ENCODE measurements at places on chromosomes 12 and 14. TPM values are rescaled to one million over a fixed set of nuclear protein-coding genes. Genes with fewer than 3 reads are reported as not detected.

Gene TAMALIN
- total RNA-seq: 12.8 TPM

Gene OR6C2
- total RNA-seq: not detected

Gene RIMBP2
- 3.4 TPM for total RNA-seq

Gene RHEBL1
- 2.0 TPM for total RNA-seq

Gene KCNK13
- total RNA-seq: not detected

Gene IGF1
- total RNA-seq: 19.7 TPM

Gene KRT86
- total RNA-seq: 46.8 TPM

Gene HCAR1
- 0.34 TPM for total RNA-seq

Gene SDS
- total RNA-seq: not detected

Gene SLC8A3
- total RNA-seq: not detected

Gene ITPR2
- total RNA-seq: 72.3 TPM

Gene TRIAP1
- total RNA-seq: 17.2 TPM

DNA sequence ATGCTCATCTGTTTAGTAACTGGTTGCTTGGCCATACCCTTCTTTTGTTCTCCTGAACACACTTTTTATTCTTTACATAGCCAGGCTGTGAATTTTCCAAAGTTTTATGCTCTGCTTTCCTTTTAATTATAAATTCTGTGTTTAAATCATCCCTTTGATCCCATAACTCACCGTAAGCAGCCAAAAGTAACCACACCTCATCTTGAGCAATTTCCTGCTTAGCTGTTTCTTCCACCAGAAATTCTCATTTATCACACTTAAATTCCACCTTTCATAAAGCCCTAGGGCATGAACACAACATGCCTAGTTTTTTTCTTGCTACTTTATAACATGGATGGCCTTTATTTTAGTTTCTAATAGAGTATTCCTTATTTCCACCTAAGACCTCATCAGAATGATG, 510.7 kb downstream of the C12orf50 start:
- DNase-seq: no peak

DNA sequence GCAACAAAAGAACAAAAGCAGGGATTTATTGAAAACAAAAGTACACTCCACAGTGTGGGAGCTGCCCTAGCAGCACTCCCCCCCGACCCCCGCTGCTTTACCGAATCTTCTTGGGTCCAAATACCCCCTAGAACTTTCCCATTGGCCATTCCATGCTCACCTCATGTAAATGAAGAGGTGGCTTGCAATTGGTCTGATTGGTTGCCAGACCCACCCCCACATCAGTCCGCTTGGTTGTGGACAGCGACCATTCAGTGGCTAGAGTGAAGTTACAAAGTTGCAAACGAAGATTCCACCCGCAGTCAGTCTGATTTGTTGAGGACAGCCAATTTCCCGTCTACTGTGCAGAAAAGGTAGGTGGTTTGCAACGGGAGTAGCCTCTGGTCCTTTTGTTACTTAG, 3.9 kb downstream of the STYX start:
- DNase-seq: no peak

DNA sequence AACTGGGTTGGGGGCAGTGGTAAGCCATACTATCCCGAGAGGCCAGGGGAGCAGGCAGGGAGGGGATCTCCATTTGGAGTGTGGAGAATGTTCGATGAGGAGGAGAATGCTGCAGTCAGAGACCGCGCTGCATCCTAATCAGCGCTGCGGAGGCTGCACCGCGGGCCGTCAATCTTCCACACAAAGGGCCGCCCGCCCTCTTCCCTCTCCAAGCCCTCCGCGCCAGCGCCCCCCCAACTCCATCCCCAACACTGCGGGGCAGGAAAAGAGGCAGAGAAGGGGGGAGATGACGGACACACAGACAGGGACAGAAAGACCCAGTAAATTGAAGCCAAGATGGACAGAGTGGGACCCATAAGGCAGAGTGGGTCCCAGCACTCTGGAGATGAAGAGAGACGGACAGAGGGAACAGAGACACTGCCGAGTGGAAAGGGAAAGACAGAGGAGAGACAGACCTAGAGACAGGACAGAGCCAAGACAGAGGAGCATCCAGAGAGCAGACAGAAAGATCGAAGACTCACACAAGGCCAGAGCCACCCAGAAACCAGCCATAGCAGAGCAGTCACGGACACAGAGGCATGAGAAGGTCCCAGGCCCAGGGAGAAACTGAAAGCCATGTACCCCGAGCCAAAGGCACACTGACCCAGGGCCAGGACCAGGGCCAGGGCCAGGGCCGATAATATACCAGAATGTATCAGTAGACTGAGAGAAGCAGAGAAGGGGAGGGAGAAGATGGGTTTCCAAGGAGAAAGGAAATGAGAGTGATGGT, 3.5 kb downstream of the CISTR start:
- no peak for DNase-seq

GRCh38 chr12:2610358-2610757, 184.4 kb upstream of the FKBP4 start:
- DNase-seq: no peak

DNA sequence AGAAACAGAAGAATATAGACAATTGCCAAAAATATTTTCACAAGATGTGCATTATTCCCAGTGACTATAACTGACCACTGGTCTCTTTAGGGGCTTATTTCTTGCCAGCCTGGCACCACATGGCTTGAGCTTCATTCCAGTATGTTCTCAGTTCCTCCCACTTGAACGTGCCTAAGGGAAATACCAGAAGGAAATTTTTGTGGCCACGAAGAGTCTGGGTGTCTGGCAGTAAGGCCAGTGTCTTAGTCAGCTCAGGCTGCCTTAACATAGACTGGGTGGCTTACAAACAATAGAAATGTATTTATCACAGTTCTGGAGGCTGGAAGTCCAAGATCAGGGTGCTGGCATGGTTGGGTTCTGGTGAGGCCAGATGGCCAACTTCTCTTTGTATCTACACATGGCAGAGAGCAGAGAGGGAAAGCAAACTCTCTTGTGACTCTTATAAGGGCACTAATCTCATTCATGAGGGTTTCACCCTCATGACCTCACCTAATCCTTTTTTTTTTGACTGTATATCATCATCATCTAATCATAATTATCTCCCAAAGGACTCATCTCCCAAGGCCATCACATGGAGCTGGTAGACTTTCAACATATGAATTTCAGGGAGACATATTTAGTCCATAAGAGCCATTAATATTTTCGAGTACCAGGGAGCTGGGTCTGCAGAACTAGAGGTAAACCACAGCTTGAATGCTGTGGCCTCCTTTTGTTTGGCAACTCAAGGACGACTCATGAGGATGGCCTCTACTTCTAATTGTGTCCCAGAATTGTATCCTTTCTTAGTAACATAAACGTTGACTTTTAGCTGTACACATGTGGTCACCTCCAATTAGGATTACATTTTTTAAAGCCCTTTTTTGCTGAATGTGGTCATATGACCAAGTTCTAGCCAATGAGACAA, 5.1 kb upstream of the SMOC1 start:
- no peak for DNase-seq

GRCh38 chr14:105200074-105200473, 19.0 kb upstream of the NUDT14 start:
- no peak for DNase-seq

GRCh38 chr12:92778525-92778924, 75.7 kb downstream of the PLEKHG7 start:
- DNase-seq: no peak

- DNase-seq: no peak
Measured at GRCh38 chr12:26748741-26749431, 84.1 kb downstream of the ITPR2 start.

DNA sequence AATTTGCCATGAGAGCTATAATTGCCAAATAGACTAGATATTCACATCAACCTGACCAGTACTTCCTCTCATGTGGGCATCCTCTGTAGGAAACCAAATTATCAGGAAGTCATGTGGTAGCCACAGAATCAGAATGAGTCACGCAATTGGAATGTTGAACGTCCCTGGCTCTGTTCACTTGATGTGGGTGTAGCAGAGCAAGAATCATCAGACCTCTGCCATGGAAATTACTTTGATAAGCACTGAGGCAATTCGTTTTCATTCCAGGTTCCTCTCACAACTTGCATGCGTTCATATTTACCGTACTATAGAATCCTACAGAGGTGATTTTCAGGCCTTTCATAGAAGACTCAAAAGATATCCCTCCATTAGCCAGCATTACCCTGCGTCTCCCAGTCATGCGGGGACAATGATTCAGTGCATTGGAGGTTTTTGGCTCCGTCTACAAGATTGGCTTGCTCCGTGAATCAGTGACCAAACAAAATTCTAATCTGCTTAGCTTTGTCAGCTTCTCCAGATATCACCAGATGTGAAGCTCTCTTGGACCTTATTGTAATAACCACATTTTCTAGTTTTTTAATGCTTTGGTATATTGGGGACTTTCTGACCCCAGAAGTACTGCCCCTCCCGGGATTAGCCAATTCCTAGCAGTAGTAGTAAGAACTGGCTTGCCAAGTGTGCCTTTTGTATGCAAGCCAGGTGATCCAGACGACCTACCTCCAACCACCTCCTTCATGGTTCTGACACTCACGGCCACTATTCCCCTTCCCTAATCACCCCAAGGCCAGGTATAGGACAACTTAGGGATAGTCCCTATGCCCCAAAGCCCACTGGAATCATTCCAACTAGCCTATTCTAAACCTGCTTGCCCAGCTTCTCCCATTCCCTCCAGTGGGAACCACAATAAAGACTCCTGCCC, 133.4 kb downstream of the KICS2 start:
- DNase-seq: peak; percentile 80

DNA sequence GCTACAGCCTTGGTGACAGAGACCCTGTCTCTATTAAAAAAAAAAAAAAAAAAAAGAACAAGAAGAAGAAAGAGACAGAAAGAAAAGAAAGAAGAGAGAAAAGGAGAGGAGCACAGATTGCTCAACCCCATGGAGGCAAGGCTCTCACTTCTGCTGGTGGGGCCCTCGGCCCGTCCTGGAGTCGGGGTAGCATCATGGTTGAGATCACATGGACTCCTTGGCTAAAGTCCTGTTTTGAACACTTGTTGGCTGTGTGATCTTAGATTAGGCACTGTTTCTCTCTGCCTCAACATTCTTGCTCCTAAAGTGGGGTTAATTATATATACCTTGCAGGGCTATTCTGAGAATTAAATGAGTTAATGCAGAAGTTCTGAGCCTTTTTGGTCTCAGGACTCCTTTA, 207.7 kb downstream of the CACNA1C start:
- no peak for DNase-seq

DNA sequence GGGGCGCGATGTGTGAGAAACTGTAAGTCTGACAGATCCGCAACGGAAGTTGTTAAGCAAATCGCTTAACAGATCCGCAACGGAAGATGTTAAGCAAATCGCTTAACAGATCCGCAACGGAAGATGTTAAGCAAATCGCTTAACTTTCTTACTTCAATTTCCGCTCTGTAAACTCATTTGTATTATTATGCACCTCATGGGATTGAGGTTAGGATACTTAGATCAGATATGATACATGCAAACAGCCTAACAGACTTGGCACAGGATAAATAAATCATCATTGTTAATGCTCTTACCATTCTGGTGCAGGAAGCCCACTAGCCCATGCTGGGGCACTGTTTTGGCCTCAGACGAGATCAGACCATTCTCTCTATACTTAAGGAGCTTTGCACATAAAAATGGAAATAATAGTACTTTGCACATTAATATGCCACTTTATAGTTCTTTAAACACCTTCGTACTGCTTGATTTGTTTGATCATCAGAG, 399 bp downstream of the NCAPD2 start:
- DNase-seq: no peak

DNA sequence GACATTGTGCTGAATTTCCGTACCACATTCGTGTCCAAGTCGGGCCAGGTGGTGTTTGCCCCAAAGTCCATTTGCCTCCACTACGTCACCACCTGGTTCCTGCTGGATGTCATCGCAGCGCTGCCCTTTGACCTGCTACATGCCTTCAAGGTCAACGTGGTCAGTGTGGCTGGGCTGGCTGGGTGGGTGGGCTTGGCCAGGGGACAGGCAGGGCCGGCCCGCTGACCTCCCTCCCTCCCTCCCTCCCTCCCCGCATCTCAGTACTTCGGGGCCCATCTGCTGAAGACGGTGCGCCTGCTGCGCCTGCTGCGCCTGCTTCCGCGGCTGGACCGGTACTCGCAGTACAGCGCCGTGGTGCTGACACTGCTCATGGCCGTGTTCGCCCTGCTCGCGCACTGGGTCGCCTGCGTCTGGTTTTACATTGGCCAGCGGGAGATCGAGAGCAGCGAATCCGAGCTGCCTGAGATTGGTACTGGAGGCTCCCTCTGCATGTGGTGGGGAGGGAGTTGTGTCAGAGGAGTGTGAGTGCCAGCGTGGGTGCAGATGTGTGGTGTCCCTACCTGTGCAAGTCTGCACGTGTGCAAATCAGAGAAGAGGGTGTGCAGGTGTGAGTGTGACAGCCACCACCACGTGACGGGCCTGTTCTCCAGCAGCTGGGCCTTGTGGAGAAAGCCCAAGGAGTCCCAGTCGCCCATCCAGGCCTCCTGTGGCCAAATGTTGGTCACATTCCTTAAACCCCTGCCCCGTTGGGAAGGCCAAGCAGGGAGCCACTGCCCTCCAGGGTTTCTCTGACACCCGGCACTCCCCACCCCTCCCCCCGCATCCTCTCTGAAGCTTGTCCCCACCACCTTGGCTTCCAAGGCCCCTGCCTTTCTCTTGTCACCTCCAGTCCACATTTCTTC, 5.3 kb downstream of the KCNH3 start:
- DNase-seq: no peak

DNA sequence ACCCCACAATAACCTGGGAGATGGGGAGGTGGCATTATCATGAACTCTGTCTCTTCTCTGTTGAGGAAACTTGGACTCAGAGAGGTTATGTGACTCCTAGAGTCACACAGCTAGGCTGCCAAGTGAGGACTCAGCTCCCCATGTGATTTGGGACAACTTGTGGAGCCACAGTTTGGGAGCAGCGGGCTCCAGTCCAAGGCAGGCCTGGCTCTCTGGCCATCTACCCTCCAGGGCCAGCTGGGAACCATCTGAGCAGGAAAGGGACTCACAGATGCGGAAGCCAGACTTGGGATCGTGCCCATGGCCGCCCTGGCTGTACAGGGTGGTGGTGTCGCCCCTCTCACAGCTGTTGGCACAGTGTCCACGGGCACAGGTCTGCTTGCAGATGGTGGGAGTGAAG, 59.1 kb downstream of the ISCA2 start:
- DNase-seq: peak; percentile 87

DNA sequence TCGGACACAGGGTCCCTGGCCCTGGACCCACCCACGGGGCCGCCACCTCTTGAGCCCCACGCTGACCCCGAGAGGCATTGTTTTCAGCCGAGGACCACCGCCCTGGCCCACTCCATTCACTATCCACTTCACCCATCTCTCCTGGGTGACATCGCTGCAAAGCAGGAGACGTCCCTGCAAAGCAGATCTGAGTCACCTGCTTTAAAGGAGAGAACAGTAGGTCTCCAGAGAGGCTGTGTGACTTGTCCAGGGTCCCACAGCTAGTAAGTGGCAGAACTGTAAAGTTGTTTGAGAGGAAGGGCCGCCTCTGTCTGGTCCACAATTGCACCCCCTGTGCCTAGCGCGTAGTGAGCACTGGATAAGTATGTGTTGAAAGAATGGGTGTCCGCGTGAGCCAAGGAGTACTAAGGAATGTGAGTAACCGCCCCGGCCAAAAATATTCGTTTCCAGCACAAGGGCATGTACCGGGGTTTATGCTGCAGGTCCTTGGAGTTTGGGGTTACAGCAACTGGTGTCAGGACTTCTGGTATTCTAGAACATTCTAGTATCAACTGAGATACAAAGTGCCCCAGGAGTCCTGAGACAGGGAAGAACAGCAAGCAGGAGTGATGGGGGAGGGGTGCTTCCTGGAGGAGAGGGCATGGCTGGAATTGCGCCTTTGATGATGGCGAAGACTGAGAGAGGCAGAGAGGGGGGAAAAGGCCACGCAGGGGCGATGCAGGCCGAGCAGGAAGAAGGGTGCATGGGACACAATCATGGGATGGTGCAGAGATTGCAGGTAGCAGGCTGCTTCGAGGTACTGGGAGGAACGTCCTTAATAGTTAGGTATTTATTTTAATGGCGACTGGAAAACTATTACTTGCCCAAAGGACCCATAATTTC, 91.1 kb downstream of the SCARB1 start:
- DNase-seq: no peak

Measured in suprapubic skin (tissue), 4 donors.